ENCODE measurements at places on chromosomes 2 and 18.

DNA sequence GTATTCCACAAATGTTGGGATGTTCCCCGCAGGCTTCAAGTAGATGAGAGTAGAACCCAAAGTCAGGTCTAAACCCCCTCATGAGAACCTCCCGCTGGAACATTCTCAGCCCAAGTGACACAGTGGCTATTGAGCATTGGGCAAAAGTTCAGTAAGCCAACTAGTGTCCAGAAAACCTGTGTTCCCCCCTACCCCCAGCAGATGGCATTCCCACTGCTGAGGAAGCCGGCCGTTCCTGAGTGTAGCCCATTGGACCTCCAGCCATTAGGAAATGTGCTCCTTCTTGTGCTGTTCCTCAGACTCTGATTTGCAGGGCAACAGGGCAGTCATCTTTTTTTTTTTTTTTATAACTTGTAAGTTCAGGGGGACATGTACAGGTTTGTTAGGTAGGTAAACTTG is 152.1 kb downstream of the NCK2 start:
- DNase-seq = no peak

DNA sequence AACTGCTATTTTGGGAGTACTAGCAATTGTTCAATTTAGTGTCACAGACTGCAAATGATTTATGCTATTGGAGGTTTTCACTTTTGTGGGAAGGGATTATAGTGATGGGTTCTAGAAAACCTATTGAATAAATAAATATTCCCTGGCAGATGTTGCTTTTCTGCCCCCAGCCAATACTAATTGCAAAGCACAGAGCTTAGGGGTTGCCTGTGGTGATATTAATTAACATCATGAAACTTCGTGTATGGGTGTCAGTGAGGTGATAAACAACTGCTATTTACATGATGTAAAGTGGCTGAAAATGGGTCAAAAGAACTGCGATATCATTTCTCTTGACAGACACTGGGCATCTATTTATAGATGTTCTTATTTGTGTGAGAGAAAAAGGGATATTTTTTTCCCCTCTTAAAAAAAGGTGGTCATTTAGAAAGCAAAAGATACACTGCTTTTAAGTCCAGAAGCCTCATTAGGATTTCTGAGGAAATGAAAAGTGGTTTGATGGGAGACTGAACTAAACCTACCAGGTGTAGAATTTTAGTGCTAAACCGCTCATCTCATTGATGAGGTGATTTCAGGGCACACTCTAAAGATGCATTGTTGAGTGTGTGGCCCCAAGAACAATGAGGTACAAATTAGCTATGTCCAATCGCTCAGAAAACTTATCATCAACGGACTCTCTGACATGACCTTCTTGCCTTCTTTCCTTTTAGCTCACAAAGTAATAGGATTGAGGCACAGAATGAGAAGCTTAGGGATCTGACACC is 116.7 kb upstream of the CHST9 start:
- no peak for DNase-seq

- DNase-seq = no peak
Observed at GRCh38 chr2:1972948-1973347, 228.6 kb upstream of the PXDN start.

DNA sequence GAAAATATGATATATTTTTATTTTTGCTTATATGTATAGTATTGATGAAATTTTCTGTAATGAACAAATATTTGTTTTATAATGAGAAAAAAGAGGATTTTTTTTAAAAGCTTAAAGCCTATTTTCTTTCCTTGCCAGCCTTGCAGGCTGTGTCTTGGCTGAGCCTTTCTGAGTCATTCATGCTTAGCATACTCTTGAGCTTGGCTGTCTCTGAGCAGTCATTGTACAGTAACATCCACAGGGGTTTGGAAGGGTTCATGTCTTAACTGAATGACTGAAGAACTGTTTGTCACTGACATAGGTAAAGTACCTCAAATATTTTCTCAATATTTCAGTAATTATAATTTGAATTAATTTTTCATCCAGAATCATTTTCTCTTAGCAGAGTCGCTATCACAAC is 49.3 kb downstream of the GPR39 start:
- no peak for DNase-seq

- DNase-seq = no peak
Observed at GRCh38 chr2:217979151-217979811, 23.5 kb downstream of the TNS1 start.

DNA sequence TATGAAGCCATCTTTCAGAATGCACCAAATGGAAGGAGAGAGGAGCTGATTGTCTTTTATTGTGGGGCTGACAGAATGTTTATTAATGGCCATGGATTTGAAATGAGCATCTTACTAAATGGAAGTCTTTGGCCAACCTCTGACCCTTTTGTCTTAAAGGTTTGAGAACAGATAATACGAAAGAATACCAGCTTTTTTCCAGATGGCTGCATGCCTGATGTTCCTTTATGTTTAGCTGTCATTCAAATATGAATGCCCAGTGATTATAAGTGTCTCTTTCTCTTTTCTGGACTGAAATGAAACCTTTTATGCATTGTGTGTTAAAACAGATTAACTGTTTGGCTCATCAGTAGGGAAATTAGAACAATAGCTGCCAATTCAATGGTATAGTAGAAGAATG is 46.0 kb downstream of the PARD3B start:
- no peak for DNase-seq

DNA sequence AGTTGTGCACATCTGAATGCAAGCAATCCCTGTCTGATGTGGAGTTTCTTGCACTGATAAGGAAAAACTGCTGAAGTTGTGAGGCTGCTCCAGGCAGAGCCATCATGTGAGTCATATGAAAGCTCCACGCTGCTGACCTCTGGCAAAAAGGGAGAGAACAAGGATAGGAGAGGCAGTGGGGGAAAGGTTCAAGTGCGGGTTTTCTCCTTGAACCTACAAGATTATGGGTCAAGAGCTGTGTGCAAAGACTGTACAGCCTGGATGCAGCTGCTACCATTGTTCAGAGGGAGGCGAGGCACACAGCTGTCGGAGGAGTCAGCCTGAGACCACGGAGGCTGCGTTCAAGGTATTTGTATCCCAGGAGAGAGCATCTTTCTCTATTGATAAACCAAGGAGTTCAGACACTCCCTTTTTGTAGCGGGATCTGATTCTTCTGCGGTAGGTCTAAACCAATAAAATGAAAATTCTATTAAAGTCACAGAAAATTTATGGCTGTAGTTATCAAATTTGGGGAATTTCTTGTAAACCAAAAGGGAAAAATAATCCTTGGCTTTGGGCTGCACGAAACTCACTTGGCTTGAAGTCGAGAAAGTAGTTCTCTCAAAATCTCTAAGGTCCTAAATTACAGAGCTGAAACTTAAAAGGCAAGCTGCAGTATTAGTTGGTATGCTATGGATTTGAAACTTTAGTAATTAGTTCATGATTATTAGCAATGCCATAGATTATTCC is at the start of gene CDK15:
CDK15 (plus strand) TSS at position 96 of the 729 bp plus-strand sequence; CDS start at position 224, 128 bp downstream.
- no peak for DNase-seq

- no peak for DNase-seq
Observed at GRCh38 chr2:70305531-70305930, 3.7 kb upstream of the FAM136A start.

- DNase-seq = no peak
Observed at GRCh38 chr2:96163768-96164429, 18.7 kb upstream of the DUSP2 start.

DNA sequence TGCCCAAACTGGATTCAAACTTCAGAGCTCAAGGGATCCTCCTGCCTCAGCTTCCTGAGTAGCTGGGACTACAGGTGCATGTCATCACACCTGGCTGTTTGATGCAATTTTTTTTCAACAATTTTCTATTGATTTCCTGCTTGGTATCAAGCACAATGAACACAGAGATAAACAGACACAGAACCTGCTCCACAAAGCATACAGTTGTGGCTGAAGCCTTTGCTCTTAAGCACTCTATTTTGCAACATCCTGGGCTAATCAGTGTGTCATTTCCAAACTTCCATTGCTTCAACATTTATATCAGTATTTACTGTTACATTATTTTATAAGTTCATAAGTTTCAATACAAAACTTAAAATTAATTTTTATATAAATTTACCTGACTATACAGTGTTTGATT is 79.4 kb downstream of the NEB start:
- DNase-seq = no peak

GRCh38 chr2:149894760-149895159 is 307.2 kb upstream of the MMADHC start:
- no peak for DNase-seq

GRCh38 chr2:69145204-69145603 is 132.2 kb downstream of the ANTXR1 start:
- DNase-seq = no peak

GRCh38 chr2:12428786-12429185 is 287.9 kb upstream of the TRIB2 start:
- no peak for DNase-seq

DNA sequence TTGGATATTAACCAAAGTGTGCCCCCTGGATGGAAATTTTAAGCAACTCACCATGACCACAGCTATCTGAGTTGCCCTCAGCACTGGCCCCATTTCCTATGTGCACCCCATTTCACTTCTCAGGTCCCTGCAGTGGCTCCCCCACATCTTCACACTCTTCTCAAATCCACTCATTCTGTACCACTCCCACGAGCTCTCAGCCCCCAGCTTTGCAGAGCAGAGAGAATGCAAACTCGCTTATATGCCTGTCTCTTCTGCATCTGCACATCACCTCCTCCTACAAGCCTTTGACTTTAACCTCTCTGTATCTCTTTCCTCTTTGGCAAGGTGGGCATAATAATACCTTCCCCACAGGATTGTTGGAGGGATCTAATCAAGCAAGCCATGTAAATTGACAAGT is 46.2 kb downstream of the DPYSL5 start:
- no peak for DNase-seq

- no peak for DNase-seq
Observed at GRCh38 chr18:76149734-76150133, 345.3 kb downstream of the ZNF516 start.

GRCh38 chr18:76398896-76399612 is 96.0 kb downstream of the ZNF516 start:
- DNase-seq = peak; percentile 75

GRCh38 chr2:13504808-13505207 is 788.1 kb downstream of the TRIB2 start:
- no peak for DNase-seq

- no peak for DNase-seq
Observed at GRCh38 chr2:136444323-136444722, 321.0 kb upstream of the THSD7B start.

DNA sequence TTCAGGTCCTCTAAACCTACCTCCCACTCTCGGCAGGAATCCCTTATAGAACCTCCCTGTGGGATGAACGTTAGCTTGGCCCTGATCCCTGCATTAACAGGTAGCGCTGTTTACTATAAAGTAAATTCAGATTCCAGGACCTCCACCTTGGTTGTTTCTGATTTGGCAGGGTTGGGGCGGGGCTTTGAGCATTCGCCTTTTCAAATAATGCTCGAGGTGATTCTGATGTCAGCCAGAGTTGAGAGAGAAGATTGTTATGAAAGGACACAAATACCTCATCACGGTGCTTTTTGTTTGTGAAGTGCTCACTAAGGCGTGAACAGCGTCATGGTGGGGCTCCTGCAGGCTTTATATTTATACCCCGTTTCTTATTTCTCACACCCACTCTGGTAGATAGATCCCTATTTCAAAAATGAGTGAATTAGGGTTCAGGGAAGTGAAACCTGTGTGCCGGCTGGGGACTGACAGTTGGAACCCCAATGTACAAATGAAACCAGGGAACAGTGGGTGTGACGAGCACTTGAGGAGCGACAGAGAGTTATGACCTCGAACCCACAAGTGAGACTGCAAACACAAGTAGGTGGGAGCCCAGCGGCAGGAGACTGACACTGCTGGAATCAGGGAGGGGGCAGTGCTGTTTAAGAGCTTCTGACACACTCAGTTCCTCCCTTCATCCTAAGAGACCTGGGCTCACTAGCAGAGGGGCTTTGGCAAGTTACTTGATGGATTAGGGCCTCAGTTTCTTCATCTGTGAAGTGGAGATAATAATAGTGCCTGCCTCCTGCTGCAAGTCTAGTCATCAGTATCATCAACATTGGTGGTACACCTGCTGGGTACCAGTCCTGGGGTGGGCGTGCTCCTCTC is 14.2 kb upstream of the CXCR4 start:
- no peak for DNase-seq

DNA sequence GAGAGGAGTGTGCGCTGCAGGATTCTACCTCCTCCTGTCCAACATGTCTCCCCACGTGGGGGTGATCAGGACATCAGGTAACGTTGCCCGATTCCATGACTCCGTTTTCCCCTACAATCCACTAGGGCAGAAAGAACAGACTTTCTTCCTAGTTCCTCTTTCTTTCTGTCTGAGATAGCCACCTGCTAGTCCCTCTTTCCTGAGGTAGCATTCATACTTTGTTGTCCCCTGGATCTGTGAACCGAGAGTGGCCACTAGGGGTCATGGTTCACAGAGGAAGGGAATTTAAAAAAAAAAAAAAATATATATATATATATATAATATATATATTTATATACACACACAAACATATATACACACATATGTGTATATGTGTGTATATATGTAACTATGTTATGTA is 210.0 kb upstream of the ZNF521 start:
- DNase-seq = no peak

All from 8988T (cell line).